ENCODE measurements at places on chromosomes 5 and 9.

DNA sequence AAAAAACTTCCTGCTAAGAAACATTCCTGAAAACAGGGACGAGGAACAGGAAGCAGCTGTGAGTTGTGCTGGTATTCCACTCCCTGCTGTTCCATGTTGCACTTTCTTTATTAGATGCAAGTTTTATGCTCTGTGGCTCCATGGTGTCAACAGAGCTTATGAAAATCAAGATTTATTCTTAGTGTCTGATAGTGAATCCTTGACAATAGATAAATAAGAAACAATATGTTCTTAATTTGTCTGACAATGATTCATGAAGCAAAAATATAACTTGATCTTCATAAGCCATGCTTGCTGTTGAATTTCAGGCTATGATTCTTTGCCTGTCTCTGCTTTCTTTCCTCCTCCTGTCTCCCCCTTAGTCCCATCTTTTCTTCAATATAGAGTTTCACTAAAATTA lies 119.6 kb downstream of the DROSHA start:
- peak; percentile 51 for DNase-seq

- DNase-seq, result no peak
Measured at GRCh38 chr9:16031486-16031885, 478.6 kb downstream of the CCDC171 start.

GRCh38 chr9:68685770-68686169 lies 19.3 kb upstream of the PIP5K1B start:
- no peak for DNase-seq

- DNase-seq, result no peak
Measured at GRCh38 chr9:74921737-74922136, 31.0 kb downstream of the C9orf40 start.

- DNase-seq, result no peak
Measured at GRCh38 chr5:34501840-34502239, 154.3 kb upstream of the RAI14 start.

GRCh38 chr5:177035976-177036375 lies 13.5 kb downstream of the ZNF346 start:
- peak; percentile 10 for DNase-seq

DNA sequence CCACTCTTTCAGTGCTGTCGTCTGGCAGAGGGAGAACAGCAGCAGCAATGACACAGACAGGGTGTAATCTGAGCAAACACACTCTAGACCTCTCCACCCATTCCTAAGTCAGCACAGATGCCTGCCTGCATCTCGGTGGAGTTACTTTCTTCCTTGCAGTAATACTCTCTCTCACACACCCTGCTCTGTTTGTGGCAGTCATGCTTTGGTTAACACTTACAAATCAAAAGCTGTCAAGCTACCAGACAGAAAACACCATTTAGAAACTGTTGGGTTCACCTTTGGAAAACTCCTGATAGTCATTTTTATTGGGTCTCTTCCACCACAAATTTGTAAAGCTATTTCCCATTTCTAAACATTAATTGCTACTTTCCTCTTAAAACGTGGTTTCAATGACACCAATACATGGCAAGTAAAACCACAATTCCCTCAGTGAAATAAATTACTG lies 27.3 kb downstream of the LHFPL2 start:
- DNase-seq, result peak; percentile 25

DNA sequence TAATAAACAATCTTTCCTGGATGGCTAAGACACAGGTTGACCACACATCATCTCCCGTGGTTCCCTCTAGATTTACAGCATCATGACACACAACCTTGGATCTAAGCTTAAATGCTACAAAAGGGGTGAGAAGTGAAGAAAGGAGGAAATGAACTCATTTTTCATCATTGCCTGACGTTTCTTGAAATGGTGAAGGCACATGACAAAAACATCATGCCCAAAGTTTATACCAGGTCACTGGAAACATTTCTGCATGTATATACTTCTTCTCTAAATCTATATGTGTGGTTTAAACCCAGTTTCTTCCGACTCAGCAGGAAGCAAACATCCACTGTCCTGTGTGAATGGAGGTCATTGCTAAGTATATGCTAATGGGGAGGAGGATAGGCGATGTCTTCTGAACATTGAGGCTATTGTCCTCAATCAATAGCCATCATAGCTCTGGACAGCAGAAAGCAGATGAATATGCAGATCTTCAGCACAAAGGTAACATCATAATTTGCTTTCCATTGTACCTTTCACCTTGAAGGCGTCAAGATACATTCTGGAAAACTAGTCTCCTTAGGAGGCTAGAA lies 137.4 kb downstream of the MED27 start:
- DNase-seq, result peak; percentile 11

DNA sequence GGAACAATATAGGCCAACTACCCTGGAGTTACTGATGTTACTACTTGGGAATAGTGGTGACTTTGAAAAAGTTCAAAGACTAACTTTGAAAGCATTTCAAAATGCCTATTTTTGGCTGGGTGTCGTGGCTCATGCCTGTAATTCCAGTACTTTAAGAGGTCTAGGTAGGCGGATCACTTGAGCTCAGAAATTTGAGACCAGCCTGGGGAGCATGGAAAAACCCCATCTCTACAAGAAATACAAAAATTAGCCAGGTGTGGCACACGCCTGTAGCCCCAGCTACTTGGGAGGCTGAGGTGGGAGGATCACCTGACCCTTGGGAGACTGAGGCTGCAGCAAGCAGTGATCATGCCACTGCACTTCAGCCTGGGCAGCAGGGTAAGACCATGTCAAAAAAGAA lies 105.3 kb downstream of the ARRDC3 start:
- no peak for DNase-seq

DNA sequence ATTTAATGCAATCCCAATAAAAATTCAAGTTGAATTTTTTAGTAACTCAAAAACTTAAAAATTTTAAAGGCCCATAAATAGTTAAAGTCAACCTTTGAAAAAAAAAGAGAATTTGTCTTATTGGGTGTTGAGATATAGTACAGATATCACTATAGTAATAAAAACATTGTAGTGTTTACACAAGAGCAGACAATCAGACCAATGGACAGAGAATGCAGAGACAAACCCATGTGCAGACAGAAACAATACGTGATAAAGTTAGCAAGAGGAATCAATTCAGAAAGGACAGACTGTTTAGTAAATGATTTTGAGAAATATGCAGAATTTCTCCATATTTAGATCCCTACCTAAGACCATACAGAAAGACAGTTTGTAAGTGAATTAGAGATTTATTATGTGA lies 33.9 kb downstream of the GOLGA1 start:
- DNase-seq, result no peak

DNA sequence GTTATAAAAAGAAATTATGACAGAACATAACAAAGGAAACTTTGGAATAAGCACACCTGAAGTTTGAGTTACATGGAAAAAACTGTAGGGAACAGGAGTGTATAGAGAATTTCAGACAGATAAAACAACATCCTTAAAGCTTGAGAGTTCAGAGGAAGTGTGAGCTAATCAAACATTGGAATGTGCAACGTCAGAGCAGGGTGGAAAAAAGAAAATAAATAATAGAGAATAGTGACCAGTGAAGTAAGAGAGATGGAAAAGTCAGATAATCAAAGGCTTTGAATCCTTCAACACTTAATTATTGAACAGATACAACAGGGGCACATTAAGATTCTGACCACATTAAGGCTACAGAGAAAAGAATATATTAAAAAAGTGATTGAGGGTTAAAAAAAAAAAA lies 128.5 kb upstream of the CDH10 start:
- DNase-seq, result no peak

DNA sequence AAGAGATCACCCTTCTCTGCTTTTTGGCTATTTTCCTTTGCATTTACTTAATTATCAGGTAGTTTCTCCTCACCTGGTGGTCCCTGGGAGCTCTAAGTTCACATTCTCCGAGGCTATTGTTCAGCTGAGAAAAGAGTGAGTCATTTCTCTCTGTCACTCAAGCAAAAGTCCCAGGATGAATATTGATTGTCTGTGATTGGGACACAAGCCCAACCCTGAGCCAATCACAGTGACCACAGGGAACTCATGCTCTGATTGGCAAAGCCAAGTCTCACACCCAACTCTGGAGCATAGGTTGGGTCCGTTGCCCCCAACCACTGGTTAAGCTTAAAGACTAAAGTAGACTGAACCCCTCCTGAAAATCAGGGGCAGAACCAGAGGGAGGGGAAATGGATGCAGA lies 27.8 kb upstream of the FAT2 start:
- DNase-seq, result no peak

DNA sequence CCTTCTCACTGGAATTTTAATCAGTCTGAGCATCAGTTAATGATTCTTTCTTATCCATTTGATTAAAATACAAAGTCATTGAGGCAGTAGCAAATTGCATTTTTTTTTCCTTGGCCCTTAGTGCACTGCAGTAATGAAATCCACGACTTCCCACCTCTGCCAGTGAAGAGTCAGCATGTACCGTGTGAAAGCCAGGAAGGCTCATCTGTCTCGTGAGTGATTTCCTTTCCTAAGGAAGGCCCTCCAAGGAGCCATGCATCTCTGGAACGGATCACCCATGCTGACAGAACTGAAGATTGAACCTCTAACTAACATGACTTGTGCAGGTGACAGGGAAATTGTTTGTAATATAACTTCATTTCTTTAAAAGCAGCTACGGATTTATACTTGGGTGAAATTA lies 51.6 kb downstream of the MED10 start:
- no peak for DNase-seq

DNA sequence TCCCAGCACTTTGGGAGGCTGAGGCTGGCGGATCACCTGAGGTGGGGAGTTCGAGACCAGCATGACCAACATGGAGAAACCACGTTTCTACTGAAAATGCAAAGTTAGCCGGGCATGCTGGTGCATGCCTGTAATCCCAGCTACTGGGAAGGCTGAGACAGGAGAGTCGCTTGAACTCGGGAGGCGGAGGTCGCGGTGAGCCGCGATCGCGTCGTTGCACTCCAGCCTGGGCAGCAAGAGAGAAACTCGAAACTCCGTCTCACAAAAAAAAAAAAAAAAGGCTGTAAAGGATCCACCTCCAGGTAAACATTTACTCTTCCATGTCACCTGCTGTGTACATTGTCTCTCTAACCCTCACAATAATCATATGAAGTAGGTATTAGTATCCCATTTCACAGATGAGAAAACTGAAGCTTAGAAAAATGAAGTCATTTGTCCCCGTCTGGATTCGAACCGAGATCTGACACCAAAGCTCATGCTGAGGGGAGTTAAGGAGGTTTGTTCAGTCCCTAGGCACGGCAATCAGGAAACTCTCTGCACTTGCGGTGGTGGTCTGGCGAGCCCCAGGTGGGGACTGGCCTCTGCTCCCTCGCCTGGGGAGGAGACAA lies 494 bp upstream of the DOCK2 start:
- no peak for DNase-seq

DNA sequence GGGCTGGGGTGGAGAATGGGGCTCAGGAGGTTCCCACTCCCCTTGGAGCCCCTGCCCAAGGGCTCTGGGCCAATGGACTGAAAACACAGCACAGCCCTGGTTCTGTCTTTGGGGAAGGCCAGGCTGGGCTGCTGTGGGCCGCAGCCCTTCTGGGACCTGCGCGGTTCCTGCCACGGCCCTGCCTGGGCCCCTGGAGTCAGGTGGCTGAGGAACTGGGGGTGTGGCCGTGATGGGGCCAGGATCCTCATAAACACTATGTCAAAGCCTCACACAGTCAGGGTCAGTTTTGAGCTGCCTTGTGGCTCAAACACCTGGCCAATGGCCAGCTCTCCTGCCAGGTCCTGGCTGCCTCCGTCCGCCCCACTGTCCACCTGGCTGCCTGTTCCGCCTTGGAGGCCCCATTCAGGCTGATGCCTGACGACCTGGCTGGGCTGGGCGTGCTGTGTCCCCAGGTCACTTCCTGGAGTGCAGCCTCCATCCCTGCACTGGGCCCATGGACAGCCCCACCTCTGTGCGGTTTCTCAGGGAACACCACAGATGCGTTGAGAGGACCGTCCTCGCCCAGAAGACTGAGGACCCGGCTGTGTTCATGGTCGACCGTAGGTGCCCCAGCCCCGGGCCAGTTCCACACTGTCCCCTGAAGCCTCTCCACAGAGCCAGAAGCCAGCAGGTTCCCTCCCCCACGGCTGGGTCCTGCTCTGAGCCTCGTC lies 27.5 kb downstream of the PAEP start:
- DNase-seq, result no peak

- no peak for DNase-seq
Measured at GRCh38 chr9:93667627-93668026, 91.2 kb downstream of the PHF2 start.

GRCh38 chr9:14313378-14313940 lies 482 bp downstream of the NFIB start:
- peak; percentile 61 for DNase-seq

GRCh38 chr5:56142614-56143372 lies 90.3 kb downstream of the ANKRD55 start:
- no peak for DNase-seq

DNA sequence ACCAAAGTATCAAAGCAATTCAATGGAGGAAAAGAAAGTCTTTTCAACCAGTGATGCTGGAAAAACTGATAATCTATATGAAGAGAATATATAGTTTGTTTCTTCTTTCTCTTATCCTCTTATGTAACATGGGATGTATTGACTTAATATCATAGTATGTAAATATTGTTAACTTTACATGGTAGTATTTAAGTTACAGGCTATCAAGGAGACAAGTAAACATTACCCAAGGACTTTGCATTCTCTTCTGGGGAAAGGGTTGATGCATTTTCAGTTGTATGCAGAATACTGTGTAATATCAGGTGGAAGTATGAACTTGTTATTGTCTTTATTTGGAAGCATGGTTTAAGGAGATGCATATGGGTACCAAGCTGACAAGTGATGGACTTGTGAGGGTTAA lies 9.1 kb upstream of the ARHGEF37 start:
- DNase-seq, result no peak

- DNase-seq, result no peak
Measured at GRCh38 chr9:120737416-120738165, 23.3 kb upstream of the MEGF9 start.

DNA sequence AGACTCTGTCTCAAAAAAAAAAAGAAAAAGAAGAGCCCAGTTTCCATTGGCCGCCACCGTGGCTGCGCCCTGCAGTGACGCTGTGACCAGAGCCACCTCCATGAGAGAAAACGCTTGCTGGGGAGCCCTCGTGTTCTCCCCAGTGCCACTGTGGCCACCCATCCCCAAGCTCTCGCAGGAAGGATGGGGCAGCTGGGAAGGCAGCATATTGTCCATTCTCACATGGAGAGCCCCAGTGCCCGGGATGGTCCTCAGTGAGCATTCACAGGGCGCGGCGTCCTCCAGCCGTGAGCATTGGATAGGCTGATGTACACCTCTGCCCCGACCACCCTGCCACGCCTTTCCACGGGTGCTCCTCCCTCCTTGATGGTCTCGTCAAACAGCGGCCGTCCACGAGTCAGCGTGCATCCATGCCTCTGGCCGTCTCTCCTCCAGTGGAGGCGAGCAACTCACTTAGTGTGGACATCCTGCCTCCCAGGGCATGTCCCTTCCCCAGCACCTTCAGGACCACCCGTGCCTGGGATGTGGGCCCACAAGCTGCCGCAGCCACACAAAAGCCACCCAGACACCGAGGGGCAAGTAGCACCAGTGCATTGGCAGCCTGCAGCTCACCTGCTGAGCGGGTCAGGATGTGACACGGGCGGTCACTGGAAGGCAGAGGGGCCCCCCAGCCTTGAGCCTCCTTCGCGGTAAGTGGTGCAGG lies 23.4 kb upstream of the SLC6A19 start:
- no peak for DNase-seq

Measured in amniotic epithelial cell (primary cell).